Activated CD4-positive, alpha-beta T cell treated with anti-CD3 and anti-CD28 coated beads, Interleukin-2, amount 10 ng/mL, durations not matched to agents 7 days and 5 days (primary cell): ENCODE measurements at places on chromosomes 4 and X.

GRCh38 chr4:30754021-30754420 is 33.9 kb downstream of the PCDH7 start:
- DNase-seq = no peak

GRCh38 chr4:102541697-102542096 is 40.5 kb downstream of the NFKB1 start:
- peak; percentile 24 for DNase-seq

- no peak for DNase-seq
Observed at GRCh38 chrX:71542411-71542810, 9.5 kb downstream of the OGT start.

- DNase-seq = no peak
Observed at GRCh38 chrX:67384403-67384802, 159.4 kb upstream of the AR start.

DNA sequence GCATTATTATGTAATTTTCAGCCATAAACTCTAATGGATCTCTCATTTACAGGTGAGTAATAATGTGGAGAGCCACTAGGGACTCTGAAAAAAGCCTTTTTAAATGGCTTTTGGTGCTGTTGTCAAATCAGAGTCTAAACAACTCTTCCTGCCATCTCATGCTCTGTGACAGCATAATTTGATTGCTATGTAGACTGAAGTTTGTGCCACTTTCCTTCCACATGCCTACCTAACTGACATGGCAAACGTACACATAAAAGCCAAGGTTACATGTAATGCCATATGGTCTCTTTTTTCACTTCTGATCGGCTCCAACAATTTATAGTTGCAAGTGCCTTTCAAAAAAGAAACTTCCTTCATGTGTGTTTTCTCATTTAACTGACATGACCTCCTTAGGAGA is 94.3 kb downstream of the SH2D1A start:
- DNase-seq = no peak

DNA sequence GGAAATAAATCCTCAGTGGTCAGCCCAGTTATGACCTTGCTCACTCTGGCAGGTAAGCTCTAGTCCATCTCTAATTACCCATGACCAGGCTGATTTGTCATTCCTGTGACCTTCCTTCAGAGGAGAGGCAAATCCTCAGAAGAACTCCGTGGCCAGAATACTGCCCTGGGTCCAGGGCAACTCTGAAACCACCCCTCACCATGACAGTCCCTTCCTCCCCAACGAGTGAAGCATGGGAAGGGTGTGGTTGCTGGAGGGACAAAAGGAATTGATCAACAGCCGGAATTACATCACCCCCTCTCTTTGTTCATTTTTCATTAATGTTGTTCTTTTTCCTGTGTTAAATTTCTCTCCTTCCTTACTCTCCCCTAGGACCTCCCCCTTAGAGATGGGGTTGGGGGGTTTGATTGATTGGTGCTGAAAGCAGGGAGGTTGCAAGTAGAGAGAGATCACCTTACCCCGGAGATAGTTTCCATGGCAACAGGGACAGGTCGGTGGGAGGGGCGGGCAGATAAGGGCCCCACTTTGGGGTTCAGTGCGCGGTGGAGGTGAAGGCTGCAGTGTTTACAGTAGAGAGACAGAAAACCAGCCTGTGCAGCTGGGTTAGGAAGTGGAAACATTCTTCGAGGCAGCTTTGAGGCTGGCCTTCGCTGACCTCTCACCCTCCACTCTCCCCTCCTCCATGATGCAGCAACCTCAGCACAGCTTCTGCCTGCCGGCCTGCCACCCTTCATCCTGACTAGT is 647.4 kb downstream of the BCOR start:
- no peak for DNase-seq

DNA sequence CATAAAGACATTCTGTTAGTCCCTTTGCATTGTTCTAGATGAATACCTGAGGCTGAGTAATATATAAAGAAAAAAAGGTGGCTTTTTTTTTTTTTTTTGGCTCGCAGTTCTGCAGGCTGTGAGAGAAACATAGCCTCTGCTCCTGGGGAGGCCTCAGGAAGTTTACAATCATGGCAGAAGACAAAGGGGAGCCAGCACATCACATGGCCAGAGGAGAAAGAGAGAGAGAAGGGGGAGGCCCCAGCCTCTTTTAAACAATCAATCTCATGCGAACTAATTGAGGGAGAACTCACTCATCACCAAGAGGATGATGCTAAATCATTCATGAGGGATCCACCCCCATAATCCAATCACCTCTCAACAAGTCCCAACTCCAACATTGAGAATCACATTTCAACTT is 364.0 kb upstream of the EPHA5 start:
- DNase-seq = no peak
